ENCODE measurements at places on chromosomes 5 and 9.
A peak's percentile ranks its signal among the peaks of the same experiment; 100 is the strongest.

DNA sequence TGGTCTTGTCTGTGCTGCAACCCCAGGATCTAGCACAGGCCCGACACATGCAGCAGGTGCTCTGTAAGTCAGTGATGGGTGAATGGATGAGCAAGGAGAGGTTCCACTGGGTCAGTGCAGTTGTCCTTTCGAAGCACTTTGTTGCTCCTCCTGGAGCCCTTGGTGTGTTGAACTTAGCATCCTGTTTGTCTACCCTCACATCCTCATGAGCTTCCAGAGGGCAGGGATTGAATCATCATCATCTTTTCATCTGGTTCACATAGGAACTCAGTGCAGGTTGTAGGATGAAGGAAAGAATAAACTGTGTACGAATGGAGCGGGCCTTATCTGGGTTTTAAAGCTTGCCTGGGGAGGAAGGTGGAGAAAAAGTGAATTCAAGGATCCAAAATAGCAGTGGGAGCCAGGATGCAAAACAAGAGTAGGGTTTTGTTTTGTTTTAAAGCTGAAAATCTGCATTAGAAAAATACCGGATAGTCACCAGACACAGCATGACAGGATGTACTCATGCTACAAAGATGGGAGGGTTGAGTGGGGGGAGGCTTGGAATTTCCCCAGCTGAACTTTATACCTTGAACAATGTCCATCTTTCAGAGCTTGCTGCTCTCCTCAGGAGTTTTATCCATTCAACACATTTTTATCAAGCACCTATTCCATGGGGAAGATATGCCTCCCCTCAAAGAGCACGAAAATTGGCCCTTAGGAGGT lies 55.8 kb downstream of the PTTG1 start:
- no peak for DNase-seq

- peak; percentile 14 for DNase-seq
Measured at GRCh38 chr5:121634946-121635345, 216.7 kb upstream of the FTMT start.

DNA sequence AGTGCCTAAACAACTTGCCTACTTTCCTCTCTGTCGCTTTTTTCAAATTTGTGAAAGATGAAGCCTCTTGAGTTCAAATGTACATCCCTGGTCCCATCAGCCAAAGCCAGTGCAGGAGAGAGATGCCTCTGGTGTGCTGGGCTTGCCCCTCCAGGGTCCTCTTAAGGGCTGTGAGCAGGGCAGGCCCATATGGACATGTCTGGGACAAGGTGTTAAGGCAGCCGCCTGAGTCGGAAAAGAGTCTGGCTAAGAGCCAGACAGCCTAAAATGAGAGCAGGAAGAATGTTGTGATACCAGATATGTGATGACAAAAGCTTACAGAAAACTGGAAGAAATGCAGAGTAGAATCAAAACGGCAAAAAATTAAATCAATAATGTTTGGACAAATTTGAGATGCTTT lies 72.5 kb downstream of the APTX start:
- DNase-seq: peak; percentile 5

DNA sequence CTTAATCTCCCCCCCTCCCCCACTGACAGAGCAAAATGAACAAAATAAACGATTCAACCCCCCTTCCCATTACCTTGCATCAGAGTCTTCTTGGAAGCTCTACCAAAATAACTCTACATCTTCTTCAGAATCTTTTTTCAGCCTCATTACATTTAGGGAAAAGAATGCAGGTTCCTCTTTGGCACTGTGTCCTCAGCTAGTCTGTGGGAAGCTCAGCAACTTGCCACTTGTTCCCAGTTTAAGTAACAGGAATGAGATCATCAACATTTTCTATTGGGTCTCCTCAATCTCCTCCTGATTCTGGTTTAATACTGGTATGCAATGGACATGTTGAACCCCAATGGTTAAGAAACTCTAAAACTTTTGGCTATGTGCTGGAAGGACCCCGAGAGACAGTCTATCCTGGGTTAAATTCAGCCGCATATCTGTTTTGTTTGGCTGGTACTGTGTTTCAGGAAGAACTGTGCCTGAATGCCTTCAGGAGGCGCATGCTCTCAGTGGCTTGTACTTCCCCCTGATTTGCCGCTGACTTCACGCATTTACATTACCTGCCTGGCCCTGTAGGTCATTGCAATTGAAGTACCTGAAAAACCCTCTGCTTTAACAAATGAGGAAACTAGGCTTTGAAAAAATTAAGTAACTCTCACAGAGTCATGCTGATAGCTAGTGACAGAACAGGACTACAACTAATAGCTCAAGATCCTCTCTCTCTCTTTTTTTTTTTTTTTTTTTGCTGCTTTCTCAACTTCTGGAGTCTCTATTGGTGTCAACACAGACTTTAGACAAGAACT lies 78.1 kb upstream of the HMHB1 start:
- DNase-seq: no peak

DNA sequence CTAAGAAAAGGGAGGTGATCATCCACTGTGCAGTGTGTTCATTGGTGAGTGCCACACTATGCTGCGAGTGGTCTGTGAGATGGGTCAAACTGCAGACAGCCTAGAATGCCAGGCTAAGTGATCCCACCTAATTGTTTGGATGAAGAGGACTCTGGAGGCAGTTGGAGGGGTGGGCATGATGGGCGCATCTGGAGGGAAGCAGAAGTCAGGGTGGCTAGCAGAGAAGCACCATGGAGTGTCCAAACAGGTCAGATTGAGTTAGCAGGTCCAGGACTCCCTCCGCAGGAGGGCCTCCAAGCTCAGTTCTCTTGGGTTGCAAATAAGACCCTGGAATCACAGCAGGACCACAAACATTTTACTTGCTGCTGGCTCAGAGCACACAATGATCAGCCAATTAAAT lies 19.9 kb upstream of the ANGPTL2 start:
- DNase-seq: no peak

- no peak for DNase-seq
Measured at GRCh38 chr9:134650431-134651190, 9.0 kb downstream of the COL5A1 start.

DNA sequence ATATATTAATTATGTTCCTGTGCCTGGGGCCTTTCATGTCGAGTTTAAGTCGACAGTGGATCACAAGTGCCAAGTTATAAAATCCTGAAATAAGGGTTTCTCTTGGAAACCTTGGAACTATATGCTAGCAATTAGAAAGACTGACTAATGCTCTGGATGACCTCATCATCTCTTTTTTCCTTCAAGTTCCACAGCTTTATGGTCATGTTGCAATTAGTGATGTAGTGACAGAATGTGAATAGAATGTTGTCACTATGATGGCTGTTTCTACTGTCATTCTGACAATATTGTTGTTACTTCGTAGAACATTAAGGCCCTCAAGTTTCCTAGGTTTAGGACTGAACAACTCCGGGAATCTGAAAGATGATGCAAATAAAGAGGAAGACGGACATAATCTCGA lies 368.0 kb upstream of the SEMA6A start:
- DNase-seq: peak; percentile 4

DNA sequence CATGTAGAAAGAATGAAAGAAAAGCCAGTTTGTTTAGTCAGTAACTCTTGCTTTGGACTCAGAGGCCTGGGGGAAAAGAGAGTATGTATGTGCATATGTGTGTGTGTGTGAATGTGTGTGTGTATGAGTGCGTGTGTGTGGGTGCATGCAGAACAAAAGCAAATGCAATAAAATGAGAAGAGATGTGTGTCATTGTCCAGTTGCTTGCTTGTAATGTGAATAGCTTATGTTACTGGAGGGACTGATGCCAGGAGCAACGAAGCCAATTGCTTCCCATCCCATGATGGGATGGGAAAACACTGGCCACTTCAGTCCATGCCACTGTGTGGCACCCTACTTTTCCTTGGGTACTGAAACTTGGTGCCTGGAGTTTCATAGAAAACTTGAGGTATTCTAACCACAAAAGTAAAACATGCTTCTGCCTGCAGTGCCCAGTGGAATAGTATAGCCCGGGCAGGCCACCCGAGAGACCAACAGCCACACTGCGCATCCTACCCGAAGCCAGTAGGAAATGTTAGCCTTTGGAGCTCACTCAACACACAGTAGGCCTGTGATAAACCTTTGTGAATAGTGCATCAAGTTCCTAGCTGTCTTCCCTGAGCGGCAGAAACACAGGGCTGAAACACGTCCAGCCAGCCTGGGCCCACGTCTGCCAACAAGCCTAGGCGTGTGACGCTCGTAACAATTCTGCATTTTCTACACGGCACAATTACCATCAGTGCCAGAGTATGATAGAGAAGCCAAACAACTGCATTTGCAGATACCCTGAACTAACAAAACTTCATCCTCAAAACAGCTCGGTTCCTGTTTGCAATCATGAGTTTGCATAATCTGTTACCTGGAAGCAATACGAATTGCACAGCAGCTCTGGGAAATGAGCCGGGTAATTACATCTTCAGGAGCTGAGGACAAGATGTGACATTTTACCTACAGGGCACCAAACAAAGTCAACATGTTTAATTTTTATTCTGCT lies 198.1 kb downstream of the SYK start:
- peak; percentile 71 for DNase-seq

GRCh38 chr5:72241346-72242003 lies 78.6 kb downstream of the MRPS27 start:
- no peak for DNase-seq
